Brain (organoid and tissue), 16 donors: ENCODE measurements at places on chromosomes 11 and 22. TPM values are rescaled to one million over a fixed set of nuclear protein-coding genes. Genes with fewer than 3 reads are reported as not detected.

Gene PRAME
- not detected for polyA plus RNA-seq

Gene CHCHD10
- 332 TPM for polyA plus RNA-seq

Gene MAJIN
- polyA plus RNA-seq: not detected

Gene OR51B5
- polyA plus RNA-seq: not detected

Gene UBQLNL
- polyA plus RNA-seq: not detected

Gene OR52H1
- not detected for polyA plus RNA-seq

Gene OR6A2
- polyA plus RNA-seq: not detected

Gene SLC29A2
- 4.8 TPM for polyA plus RNA-seq

Gene EI24
- 95.0 TPM for polyA plus RNA-seq

Gene CTSW
- polyA plus RNA-seq: 0.76 TPM

Gene TMEM191C
- polyA plus RNA-seq: 0.54 TPM

Gene LRRC32
- polyA plus RNA-seq: 25.9 TPM

Gene YAP1
- polyA plus RNA-seq: 6.4 TPM

Gene PTS
- 26.1 TPM for polyA plus RNA-seq

Gene CNGA4
- polyA plus RNA-seq: 6.1 TPM

Gene NOL12
- 27.5 TPM for polyA plus RNA-seq

Gene MMP13
- not detected for polyA plus RNA-seq

Gene GSTT4
- polyA plus RNA-seq: not detected

Gene PIH1D2
- 2.5 TPM for polyA plus RNA-seq

Gene FBXO3
- 15.6 TPM for polyA plus RNA-seq

Gene BACE1
- 90.0 TPM for polyA plus RNA-seq

Gene GTSE1
- 31.9 TPM for polyA plus RNA-seq
